ENCODE measurements at places on chromosomes 3 and 15. TPM values are rescaled to one million over a fixed set of nuclear protein-coding genes. Genes with fewer than 3 reads are reported as not detected.

ATXN7 gene
- total RNA-seq = 22.1 TPM

GRCh38 chr3:12766541-12766940 is 7.5 kb upstream of the TMEM40 start:
- no peak for DNase-seq

GRCh38 chr15:67125589-67126502 is 60.4 kb downstream of the SMAD3 start:
- DNase-seq = no peak

- no peak for DNase-seq
Measured at GRCh38 chr3:21729331-21729730, 21.7 kb downstream of the ZNF385D start.

DNA sequence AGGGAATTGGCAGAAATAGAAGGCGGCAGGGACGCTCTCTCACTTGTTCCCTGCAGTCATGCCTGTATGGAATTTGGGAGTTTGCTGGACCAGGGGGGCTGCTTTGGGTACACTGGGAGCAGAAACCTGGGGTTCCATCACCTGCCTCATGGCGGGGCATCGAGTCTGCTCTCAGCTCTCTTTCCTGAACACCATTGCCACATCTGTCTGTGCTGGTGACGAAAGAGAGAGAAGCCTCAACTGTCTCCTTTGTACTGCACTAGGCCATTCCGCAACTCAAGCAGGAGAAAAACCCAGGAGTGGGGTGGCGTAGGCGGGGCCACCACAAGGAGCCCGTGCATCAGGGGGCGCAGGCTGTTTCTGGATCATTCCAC is 14.0 kb downstream of the TMEM158 start:
- DNase-seq = no peak
